ENCODE measurements at places on chromosomes 2 and 18. TPM values are rescaled to one million over a fixed set of nuclear protein-coding genes. Genes with fewer than 3 reads are reported as not detected.

Gene CLEC4F
- total RNA-seq: not detected

Gene BCL2
- total RNA-seq: 17.7 TPM

Gene C2orf72
- 31.0 TPM for total RNA-seq

Gene PLEKHH2
- total RNA-seq: 2.5 TPM

Gene INO80D
- 24.3 TPM for total RNA-seq

Gene ARHGAP28
- 16.2 TPM for total RNA-seq

Gene POTEI
- under 0.01 TPM for total RNA-seq

Gene OTOS
- not detected for total RNA-seq

Gene SIX3
- total RNA-seq: 0.49 TPM

Gene SRD5A2
- total RNA-seq: under 0.01 TPM

Gene ALPI
- not detected for total RNA-seq

Gene RAX
- total RNA-seq: not detected

Gene CYS1
- total RNA-seq: 0.49 TPM

Gene MORN2
- 17.2 TPM for total RNA-seq

Gene APCDD1
- 9.8 TPM for total RNA-seq

Data from temporal lobe (tissue), 4 donors.